HS-5 (cell line): ENCODE measurements at places on chromosomes 5 and 9.

DNA sequence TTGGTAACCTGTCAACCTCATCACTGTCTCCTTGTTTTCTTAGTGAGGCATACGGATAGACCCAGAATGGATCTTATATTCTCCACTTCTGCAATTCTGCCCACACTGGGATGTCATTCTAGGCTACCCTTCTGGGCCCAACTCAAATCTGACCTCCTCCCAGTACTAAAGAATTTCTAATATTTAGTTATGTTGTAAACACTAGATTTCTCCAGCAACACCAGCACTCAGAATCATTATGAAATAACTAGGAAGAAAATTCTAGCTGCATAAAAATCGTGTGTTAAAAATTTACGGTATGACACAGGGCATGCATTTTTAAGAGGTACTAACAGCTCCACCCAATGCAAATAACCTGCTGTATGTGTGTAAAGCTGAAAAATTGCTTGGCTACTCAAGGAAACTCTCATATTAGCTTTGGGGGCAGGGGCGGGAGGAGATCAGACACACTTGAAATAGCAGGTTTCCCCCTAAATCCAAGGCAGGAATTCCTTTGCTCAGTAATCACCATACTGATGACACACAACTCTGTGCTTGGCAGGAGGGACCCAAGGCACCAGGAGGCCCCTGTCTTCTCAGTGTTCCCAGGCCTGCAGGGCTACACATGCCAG is 27.3 kb downstream of the MACROH2A1 start:
- peak; percentile 64 for DNase-seq

DNA sequence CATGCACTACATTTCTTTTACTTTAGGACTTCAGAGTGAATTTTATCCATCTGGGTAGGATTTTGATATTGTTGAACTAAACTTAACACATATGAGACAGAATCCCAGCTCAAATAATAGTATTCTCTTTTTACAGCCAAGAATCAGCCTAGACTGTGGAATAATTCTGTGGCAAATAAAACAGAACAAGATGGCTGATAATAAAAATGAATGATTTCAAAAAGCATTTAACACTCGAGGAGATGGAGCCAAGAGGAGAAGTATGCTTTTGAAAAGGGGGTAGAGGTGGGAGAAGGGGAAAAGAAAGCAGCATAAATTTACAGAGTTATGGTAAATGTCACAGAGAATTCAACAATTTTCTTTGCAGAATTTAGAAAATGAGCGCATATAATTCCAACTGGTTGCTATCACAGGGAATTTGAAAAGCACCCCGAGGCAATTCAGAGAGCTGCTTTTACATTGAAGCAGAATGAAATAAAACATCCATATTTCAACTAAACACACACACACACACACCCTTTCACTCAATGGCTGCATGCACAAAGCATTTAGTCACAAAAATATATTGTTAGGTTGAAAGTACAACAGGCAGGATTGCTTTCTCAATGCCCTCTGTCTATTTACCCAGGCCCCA is 60.2 kb upstream of the DMAC1 start:
- DNase-seq = no peak

- no peak for DNase-seq
Observed at GRCh38 chr9:88658311-88658822, 123.4 kb downstream of the NXNL2 start.

- peak; percentile 20 for DNase-seq
Observed at GRCh38 chr5:43041110-43041668, 1.1 kb upstream of the ANXA2R start.

GRCh38 chr5:136202469-136203205 is 9.7 kb upstream of the SMIM32 start:
- no peak for DNase-seq

GRCh38 chr9:89234205-89235067 is 55.8 kb upstream of the SHC3 start:
- DNase-seq = no peak

GRCh38 chr5:32837211-32837610 is 126.1 kb downstream of the NPR3 start:
- DNase-seq = no peak
